ENCODE measurements at places on chromosomes 4 and X.

- DNase-seq, result no peak
These were observed 75.4 kb upstream of the PRPS1 start for GRCh38 chrX:107552930-107553329.

DNA sequence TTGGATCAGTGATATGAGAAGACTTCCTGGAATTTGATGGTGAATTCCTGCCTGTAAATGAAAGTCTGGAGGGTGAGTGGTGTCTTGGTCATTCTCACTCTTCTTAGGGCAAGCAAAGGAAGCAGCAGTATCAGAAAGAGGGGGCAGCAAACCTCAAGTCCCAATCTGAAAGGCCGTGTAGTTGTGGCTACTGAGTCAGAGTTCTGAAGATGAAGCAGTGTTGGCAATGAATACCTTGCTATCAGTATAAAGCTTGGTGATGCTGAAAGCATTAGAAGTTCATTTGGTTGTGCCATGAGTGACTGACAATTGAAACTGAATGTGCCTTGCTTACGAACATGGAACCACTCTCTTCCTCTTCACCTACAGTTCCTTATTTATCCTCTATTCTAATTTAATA, 35.0 kb upstream of the GLRA3 start:
- no peak for DNase-seq

GRCh38 chr4:52979020-52979419, 116.9 kb downstream of the RASL11B start:
- no peak for DNase-seq

DNA sequence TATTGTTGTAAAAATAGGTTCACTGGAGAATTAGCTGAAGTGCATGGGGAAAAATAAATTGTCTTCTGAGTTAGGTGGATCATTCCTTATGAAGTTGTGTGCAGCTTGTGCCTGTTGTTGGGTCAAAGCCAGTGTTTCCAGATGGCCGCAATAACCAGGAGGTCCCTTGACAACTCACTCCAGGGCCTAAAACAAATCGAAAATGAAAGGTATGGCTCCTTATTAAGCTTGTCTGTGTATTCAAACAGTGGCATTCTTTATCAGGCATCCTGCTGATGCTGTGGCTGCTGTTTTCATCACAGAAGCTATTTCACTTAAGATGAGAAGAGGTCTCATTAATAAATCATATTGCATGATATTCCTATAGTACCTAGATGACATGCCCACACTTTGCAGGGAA, 80.2 kb downstream of the GRIA2 start:
- DNase-seq, result no peak

GRCh38 chrX:49271341-49271740, 1.7 kb downstream of the PPP1R3F start:
- no peak for DNase-seq

- DNase-seq, result no peak
These were observed at the start of gene TMEM150C for GRCh38 chr4:82561786-82562563. TSS of gene TMEM150C (minus strand) at chr4:82561988. CDS start at chr4:82504657, 57,331 bp downstream.

DNA sequence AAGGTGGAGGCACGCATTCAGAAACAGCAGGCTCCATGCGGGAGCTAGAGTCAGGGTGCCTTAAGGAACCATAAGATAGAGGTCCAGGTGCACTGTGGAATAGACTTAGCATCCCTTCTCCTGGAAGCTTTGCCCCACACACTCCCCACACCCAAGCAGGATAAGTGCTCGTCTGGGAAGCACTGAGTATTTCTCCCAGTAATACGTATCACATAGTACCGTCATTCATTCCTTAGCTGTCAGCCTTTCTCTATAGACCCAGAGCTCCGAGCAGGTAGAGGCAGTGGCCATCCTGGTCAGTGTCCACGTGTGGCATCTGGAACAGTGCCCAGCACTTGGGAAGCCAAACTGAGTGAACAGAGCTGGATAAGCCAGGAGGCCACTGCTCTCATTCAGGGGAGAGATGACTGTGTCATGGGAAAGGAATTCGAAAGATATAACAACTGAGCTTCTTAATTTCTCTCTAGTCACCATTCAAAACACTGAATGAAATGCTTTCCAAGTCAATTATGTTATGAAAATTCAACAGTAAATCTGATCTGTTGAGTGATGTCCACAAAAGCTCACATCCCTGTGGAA, 9.9 kb downstream of the APBB2 start:
- DNase-seq, result no peak

DNA sequence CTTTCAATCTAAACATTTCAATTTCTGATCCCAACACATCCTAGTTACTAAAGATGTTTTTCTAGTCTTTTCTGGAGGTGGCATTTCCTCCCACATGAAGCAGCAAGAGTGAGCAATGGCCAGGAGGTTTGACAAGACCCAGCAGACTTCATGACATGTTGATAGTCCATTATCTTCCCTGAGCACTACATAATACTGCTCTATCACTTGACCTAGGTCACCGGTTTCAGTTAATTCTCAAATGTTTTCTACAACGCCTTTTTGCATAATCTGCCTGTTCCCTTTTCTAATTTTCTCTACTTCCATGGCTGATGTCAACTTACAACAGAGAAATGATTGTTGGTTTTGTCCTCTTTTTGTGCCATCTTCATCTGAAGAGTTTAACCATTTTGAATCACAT, 62.0 kb upstream of the GPRIN3 start:
- DNase-seq, result no peak

- DNase-seq, result no peak
These were observed 112.0 kb upstream of the TTC29 start for GRCh38 chr4:147057611-147058190.

DNA sequence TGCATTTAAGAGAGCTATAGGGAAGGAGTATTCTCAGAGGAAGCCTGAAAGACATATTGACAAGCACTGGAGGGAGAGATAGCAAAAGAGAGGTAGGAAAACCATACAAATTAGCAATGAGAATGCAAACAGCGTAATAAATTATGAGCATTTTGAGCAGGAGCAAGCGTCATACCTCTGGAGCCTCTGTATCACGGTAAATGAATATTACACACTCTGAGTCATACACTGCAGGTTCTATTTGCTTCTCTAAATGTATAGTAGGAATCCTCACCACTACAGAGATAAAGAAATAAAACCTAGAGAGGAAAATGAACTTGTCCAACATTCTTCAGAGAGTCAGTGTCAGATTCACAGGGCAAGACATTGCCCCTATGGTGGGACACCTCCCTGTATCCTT, 46.4 kb upstream of the GABRE start:
- no peak for DNase-seq

DNA sequence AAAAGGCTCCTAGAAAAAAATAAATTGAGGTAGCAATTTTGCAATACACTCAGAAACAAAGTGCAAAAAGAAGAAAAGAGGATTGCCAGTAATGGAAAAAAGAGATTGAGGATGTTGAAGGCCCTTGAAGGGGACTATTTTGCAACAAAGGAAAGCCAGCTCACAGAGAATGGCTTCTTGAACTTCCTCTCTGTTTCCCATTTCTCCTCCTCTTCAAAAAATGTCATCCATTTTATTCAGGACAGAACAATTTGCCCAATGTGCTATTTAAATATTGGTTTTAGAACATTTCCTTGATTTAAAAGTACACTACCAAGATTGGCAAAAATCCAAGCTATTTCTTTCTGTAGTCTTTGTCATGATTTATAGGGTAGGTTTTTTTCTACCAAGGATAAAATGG, 60.2 kb downstream of the GASK1B start:
- no peak for DNase-seq

- DNase-seq, result no peak
These were observed 3.0 kb downstream of the GIMD1 start for GRCh38 chr4:106365613-106366012.

DNA sequence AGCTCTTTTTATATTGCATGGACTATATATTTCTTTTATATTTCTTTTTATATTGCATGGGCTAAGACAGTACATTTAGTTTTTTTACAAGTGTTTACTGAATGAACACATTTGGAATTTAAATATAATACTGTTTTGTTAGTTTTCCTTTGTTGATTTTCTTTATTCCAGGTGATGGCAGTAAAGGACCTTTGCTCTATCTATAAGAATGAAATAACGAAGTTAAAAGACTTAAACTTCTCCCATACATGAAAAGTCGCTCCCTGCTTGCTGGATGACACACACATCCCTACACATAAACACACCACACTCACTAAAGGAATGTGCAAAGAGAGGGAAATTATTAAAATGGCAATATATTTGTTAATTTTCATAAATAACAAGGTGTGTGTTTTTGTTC, 102.5 kb upstream of the ANXA10 start:
- DNase-seq, result no peak
